ENCODE measurements at places on chromosomes 5 and 9. TPM values are rescaled to one million over a fixed set of nuclear protein-coding genes. Genes with fewer than 3 reads are reported as not detected.

DNA sequence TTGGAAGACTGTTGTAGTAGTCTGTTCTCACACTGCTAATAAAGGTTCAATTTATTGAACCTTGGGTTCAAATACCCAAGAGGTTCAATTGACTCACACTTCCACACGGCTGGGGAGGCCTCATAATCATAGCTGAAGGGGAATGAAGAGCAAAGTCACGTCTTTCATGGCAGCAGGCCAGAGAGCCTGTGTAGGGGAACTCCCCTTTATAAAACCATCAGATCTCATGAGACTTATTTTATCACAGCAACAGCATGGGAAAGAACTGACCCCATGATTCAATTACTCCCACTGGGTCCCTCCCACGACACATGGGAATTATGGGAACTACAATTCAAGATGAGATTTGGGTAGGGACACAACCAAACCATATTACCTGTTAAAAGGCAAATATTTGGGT is 268.2 kb downstream of the TMEM167A start:
- no peak for DNase-seq

The PCDHA12 gene
- polyA plus RNA-seq: 0.10 TPM

- no peak for DNase-seq
These were observed 47.3 kb downstream of the RAD23B start for GRCh38 chr9:107330420-107330819.

The BNC2 gene
- polyA plus RNA-seq: 8.6 TPM

DNA sequence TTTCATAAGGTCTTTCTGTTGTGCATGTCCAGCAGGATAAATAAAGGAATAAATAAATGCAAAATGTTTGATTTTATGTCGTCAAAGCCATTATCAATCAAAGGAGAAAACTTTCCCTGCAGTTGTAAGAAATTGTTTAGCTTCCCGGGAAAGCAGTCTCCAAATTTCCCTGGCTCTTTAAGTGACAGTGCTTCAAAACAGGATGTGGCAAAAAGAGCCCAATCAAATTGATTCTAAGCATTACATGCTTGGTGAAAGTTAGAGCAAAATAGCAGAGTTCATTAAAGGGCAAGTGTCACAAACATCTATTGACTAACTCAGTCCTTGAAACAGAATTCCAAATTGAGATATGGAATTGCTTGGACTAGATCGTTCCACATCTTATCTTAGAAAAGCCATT is 704.1 kb downstream of the PRELID2 start:
- no peak for DNase-seq

GRCh38 chr9:72038408-72038807 is 22.0 kb downstream of the C9orf57 start:
- no peak for DNase-seq

Data from right renal pelvis (tissue), 4 donors.